ENCODE measurements at places on chromosomes 16 and 17. TPM values are rescaled to one million over a fixed set of nuclear protein-coding genes. Genes with fewer than 3 reads are reported as not detected.

CES4A gene
- total RNA-seq, result 1.4 TPM

SMARCD2 gene
- total RNA-seq, result 247 TPM

MYH2 gene
- 0.23 TPM for total RNA-seq

CMTM2 gene
- total RNA-seq, result not detected

PHOSPHO1 gene
- total RNA-seq, result 0.55 TPM

GRCh38 chr16:84617041-84617790 lies 662 bp downstream of the COTL1 start:
- peak overlapping the region; percentile 52 for H3K27ac ChIP-seq
- no peaks in the 10 kb centered on the region for H3K36me3 ChIP-seq
- DNase-seq, result no peak
- peak overlapping the region; percentile 67 for H3K4me3 ChIP-seq
- peaks cover 9% of the 10 kb centered on the region for H3K4me1 ChIP-seq
- no peaks in the 10 kb centered on the region for H3K27me3 ChIP-seq

DNA sequence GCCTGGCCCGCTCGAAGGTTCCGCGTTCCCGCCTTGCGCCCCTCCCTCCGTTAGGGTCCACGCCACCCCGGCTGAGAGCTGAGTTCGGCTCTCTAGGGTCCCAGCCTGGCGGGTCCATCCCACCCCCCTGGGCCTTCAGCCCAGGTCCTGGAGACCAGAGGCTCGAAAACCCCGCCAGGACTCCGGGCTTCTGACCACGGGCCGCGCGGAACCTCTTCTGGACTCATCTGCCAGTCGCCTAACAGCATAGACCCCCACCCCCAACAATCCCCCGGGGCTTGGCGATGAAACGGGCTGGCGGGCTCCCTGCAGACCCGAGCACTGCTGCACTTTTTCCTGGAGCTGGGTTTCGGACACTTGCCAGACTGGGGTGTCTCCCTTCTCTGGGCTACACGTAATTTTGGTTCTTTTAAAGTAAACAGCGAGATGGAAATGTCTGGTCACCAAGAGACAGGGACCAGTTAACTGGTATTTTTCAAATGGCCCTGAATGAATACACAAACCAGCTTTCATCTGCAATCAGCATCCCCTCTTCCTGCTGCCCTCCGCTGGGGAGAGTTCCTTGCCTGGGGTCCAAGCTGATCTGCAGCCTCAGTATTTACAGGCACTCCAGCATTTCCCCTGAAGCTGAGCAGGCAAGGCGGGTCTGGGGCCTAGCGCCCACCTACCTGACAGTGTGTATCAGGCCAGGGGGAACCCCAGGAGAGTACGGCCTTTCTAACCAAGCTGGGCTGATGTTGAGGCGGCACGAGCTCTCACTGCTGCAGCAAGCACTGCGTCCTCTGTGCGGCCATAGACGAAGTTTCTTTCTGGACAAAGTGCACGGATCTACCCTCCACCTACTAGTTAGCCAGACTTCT lies 639 bp upstream of the TRIM65 start:
- DNase-seq, result no peak
- H3K36me3 ChIP-seq, result peaks cover 11% of the 10 kb centered on the region
- H3K4me3 ChIP-seq, result peak overlapping the region; percentile 77
- H3K27me3 ChIP-seq, result no peaks in the 10 kb centered on the region
- H3K4me1 ChIP-seq, result peaks cover 2% of the 10 kb centered on the region

- peak; percentile 64 for DNase-seq
- no peaks in the 10 kb centered on the region for H3K36me3 ChIP-seq
- peaks cover 3% of the 10 kb centered on the region for H3K4me1 ChIP-seq
- H3K4me3 ChIP-seq, result peak within 1 kb of the TSS; percentile 98
These were observed at the start of gene UNKL for GRCh38 chr16:1414532-1415260. UNKL (minus strand) TSS chr16:1414704; CDS start chr16:1414691, 13 bp downstream.

DNA sequence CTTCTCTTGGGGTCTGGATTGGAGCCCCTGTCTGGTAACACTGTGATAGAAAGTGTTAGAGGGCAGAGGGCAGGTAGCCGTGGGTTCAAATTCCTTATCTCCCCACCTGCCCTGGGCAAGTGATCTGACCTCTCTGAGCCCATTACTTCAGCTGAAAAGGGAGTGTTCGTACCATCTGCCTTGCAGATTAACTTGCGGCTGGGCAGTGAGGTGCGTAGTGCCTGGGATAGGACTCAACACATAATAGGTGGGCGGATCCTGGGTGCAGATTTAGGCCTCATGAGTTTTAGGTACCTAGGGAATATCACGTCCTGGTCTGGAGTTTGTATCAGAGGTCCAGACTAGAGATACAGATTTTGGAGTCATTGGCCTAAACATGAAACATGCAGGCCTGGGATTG lies 329.6 kb downstream of the CPPED1 start:
- DNase-seq, result no peak
- H3K36me3 ChIP-seq, result no peaks in the 10 kb centered on the region
- H3K27me3 ChIP-seq, result no peaks in the 10 kb centered on the region
- no peak overlapping the region for H3K4me3 ChIP-seq

BCO1 gene
- total RNA-seq, result 2.2 TPM

DNA sequence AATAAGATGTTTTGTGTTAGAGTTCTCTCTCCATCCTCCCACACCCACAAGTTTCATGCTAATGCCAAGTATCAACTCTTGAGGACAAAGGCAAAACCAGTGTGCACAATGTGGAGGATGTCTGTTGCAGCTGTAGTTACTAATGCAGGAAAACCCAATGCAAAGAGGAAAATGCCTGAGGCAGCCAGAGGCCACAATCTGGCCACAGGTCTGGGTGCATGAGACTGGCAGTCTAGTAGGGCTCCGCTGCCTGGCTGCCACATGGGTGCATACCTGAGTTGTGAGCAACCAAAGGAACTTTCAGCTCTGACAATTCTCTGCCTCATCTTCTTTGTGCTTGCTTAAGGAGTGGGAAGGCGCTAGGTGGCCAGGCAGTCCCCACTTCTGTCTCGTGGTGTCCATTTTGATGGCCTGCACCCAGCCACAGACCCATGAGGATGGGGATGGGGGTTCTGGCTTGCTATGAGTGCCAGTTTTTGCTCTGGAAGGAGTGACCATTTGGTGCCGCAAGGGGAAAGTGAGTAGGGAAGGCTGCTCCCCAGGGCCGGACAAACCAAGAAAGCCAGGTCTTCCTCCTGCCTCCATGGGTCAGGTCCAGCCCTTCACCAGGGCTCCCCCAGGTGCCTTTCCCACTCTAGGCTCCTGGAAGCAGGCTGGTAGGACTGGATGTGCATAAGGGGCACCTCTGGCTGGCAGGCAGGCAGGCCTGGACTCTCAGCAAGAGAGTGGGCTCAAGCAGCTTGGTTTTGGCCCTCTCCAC lies 4.2 kb upstream of the GFOD2 start:
- no peaks in the 10 kb centered on the region for H3K4me1 ChIP-seq
- no peak overlapping the region for H3K4me3 ChIP-seq
- no peak overlapping the region for H3K27ac ChIP-seq
- H3K27me3 ChIP-seq, result no peaks in the 10 kb centered on the region

TMEM88 gene
- total RNA-seq, result 15.7 TPM

DNA sequence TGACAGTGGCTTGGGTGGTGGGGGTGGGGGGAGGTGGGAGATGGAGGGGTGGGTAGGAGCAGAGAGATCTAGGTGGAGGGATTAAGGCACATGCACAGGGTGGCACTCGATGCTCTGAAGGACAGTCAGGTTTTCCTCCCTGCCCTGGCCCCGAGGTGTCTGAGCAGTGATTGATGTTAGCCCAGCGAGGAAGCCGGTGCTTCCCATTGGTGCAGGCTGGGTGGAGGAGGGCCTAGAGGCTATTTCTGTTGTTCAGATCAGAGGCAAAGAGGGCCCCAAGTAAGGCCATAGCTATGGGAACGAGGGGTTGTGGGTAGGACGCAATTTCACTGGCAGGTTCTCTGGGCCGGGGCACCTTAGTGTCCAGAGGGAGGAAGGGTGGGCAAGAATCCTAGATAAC lies 23.1 kb downstream of the CACNA1G start:
- DNase-seq, result no peak
- no peak overlapping the region for H3K4me3 ChIP-seq
- peaks cover 3% of the 10 kb centered on the region for H3K4me1 ChIP-seq
- H3K27me3 ChIP-seq, result no peaks in the 10 kb centered on the region

- H3K36me3 ChIP-seq, result peaks cover 4% of the 10 kb centered on the region
- H3K4me3 ChIP-seq, result no peak overlapping the region
- no peaks in the 10 kb centered on the region for H3K4me1 ChIP-seq
These were observed 97.6 kb upstream of the DNAH17 start for GRCh38 chr17:78674595-78675315.

NACA2 gene
- not detected for total RNA-seq

DNA sequence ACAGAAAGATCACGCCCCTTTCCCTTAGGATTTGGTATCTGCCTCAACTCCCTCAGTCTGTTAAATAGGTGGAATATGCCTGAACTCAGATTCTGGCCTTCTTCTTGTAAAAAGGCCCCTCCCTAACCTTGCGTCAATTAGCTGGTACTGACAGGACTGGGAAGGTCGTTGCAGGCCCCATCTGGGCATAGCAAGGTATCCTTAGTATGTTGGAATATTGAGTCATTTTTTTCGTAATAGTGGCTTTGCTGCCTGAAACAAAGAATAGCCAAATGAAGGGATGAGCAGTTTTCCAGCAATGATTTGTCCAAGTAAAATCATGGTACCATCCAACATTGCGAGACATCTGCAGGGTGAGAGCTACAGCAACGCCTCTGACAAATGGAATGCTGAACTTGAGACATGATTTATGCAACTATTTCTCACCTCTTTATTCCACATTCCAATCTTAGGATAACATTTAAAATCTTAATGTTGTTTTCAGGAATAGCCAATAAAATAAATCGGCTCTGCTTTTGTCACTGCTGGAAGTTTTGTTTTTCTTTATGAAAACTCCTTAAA lies 39.3 kb upstream of the BRD7 start:
- no peaks in the 10 kb centered on the region for H3K36me3 ChIP-seq
- no peaks in the 10 kb centered on the region for H3K27me3 ChIP-seq
- H3K27ac ChIP-seq, result no peak overlapping the region
- H3K4me3 ChIP-seq, result no peak overlapping the region
- DNase-seq, result no peak

MPP3 gene
- total RNA-seq, result 4.4 TPM

CHST5 gene
- total RNA-seq, result 0.23 TPM

SGCA gene
- total RNA-seq, result 13.9 TPM

DNA sequence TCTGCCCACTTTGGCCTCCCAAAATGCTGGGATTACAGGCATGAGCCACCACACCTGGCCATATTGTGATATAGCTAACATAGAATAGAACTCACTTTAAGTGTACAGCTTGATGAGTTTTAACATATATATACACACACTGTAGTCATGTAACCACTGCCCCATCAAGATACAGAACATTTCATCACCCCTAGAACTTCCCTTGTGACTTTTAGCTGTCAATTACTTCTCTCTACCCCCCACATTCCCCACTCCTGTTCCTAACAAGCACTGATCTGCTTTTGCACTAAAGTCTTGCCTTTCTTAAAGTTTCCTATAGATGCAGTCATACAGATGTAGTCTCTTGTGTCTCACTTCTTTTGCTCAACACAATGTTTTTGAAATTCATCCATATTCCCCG lies 93.1 kb downstream of the PITPNC1 start:
- no peaks in the 10 kb centered on the region for H3K4me1 ChIP-seq
- no peak overlapping the region for H3K4me3 ChIP-seq
- no peak overlapping the region for H3K27ac ChIP-seq
- H3K36me3 ChIP-seq, result no peaks in the 10 kb centered on the region
- DNase-seq, result no peak
- H3K27me3 ChIP-seq, result no peaks in the 10 kb centered on the region

Measured in prostate gland (tissue), 2 donors.